ENCODE measurements at places on chromosomes 5 and 9.

DNA sequence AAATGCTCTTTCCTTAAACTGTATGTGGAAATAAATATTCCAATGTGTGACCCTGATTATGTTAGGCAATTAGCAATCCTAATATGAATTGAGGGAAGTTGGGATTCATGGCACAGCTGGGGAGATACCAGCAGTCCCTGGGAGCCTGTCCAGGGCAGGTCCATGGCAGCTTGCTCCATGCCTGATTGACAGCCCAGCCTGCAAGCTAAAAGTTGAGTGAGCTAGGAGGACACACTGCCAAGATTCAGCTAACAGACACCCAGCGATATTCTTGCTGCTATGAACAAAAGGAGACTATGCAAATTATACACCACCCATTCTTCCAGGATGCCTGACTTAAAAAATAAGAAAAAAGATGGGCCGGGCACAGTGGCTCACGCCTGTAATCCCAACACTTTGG, 6.2 kb downstream of the TGFBI start:
- no peak for DNase-seq

- no peak for DNase-seq
These were observed 17.2 kb upstream of the DPM2 start for GRCh38 chr9:127954831-127955293.

DNA sequence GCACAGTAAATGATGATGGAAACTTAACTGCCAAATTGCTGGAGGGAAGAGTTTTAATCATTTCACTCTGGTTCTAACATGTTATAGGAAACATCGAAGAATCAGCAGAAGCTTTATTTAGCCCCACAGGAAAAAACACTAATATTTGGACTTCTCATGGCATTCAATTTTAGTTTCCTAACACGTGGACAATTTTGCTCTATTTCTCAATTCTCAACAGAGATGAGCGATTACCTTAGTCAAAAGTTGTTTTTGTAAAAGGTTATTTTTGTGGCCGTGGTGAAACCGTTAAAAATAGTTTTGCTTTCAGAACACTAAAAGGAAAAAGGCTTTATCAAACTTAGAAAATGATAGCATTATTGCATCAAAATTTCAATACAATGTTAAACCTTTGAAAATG, 235.2 kb downstream of the PLK2 start:
- no peak for DNase-seq

- no peak for DNase-seq
These were observed 210.1 kb upstream of the ZNF608 start for GRCh38 chr5:124956471-124957029.

DNA sequence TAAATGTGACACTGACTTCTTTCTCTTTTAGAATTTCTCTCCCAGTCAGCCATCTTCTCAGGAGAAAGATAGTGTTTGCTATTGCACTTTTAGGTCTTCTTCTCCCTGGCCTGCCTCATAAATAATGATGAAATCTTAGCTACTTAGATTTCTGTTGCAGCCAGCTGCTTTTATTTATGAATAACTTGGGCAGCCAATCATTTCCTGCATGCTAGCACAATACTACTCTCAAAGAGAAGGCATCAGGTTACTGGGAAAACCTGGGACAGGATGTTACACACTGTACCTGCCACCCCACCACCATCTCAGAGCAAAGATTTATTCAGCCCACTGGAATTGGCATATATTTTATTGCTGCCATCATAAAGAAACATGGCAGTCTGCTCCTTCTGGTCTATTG, 266.6 kb downstream of the PRELID2 start:
- no peak for DNase-seq

DNA sequence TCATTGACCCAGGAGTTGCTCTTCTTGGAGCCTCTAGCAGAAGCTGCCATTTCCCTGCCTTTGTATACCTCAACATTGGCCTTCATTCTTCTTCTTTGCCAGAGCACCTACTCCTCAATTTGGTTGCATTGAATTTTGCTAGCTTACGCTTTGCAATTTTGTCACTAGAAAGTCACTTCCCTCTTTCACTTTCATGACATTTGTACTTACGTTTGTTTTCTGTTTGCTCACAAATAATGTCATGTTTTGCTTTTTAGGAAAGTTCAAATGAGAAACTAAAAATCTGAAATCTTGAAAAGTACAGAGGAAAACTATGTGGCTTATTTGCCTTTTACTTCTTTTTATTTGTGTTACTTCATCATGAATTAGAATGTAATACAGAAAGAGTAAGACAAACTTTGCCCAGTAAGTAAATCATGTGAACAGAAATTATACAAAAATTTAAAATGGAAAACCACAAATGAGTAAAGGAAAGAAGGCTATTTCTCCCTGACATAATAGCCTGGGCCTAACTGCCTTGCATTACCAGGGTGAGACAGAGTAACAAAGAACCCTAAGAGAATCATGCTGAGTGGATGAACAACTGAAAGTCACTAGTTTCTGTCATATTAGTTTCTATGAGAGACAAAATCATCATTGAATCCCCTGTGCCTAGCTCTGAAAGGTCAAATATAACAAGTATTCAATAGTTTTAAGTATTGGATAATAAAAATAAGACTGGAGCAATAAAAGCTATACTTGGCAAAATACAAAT, 7.4 kb upstream of the IFNA1 start:
- no peak for DNase-seq

DNA sequence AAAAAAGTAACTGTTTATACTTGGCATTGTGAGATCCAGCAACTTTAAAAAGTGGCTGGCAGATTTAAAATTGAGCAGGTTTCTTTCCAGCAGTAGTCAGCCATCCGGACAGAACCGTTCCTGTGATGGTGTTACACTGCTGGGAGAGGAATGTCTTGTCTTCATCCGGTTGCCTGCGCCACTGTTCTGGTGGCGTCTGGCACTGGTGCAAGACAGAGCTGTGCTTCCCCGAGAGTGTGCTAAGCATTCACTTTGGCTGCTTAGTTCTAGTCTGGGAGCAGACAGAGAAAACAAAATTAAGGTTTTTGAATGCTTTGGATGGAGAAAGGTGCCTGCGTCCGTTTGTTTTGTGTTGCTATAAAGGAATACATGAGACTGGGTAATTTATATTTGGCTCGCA, 35.5 kb upstream of the CREBRF start:
- DNase-seq: no peak

- no peak for DNase-seq
These were observed 268.3 kb downstream of the GADD45G start for GRCh38 chr9:89872913-89873707.

DNA sequence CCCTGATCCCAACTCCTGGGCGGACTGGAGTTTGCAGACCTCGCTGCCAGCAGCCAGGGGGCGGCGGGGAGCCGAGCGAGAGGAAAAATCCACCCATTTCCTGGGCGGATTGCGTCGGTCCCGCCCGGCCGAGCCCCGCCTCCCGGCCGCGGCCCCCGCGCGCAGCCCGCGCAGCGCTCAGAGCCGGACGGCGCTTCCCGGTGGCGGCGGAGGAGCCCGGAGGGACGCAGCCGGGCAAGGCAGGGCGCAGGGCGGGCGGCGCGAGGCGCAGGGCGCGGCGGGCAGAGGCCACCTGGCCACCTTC, at the start of gene OLFM1:
OLFM1 (plus strand) TSS at position 180 of the 304 bp plus-strand sequence. CDS start 322 bp downstream, outside the sequence.
- DNase-seq: no peak

Data from stimulated activated CD4-positive, alpha-beta T cell treated with anti-CD3 and anti-CD28 coated beads, Interleukin-1b, Interleukin-23, amount 100 ng/mL, for 1 hour (primary cell).